Effector CD4-positive, alpha-beta T cell (primary cell): ENCODE measurements at places on chromosomes 5 and 9.

DNA sequence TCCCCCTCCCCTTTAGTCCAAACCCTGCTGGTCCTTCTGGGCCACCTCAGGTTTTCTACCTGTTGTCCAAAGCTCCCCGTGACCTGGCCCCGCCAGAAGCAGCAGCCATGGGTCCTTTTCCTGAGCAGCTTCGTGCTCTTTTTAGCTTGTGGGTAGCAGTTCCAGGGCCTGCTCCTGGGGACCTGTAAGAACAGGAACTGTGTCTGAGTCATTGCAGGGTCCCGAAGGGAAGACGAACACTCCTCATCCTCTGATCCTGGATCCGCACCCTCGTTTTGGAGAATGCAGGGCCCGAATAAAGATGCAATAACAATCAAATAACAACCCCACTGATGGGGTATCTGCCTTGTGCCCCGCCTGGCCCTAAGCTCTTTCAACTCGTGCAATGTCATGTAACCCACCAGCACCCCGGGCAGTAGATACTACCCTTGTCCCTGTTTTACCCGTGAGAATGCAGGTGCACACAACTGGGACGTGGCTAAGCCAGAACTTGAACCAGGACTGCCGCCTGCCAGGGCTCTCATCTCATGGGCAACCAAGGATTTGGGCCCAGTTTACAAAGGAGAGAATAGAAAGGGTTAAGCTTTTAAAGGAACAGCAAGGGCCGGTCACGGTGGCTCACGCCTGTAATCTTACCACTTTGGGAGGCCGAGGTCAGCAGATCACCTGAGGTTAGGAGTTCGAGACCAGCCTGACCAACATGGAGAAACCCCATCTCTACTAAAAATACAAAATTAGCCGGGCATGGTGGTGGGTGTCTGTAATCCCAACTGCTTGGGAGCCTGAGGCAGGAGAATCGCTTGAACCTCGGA is 33.2 kb downstream of the NEK6 start:
- DNase-seq: no peak

- no peak for DNase-seq
Measured at GRCh38 chr5:178117923-178118701, 4.8 kb downstream of the N4BP3 start.

DNA sequence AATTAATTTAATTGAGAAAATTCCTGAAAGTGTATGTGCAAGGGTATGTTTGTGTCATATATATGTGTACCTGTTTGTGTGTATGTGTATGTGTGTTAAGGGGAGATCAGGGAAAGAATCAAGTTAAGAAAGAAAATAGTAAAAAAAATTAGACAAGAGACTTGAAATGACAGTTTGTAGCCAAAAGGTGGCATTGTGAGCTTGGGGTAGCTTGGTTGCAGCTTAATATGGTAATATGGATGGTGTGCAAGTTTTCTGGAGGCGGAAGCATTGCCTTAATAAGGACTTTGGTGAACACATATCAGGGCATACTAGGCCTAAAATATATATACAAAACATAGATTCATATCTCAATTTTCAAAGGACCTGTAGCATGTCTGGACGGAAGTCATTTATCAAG is 129.9 kb downstream of the INSYN2B start:
- DNase-seq: no peak

DNA sequence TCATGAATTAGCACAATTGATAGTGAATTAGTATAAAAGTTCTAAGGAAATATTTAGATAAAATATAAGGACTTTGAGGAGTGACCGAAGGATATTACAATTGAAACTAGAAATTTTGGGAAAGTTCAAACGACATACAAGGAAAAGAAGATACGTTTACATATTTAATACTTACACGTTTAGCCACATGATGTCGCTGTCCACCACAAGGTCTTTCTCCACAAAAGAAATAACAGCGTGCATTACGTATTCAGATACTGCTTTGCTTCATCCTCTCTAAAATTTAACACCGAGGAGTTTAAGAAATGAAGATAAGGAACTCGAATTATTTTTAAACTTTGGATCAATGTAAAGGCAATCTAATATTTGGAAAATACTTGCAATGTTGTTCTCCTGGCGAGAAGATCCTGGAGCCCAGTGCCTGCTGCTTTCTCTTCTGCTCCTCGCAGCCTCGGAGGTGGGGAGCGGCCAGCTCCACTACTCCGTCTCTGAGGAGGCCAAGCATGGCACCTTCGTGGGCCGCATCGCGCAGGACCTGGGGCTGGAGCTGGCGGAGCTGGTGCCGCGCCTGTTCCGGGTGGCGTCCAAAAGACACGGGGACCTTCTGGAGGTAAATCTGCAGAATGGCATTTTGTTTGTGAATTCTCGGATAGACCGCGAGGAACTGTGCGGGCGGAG is at the start of gene PCDHA3:
TSS of gene PCDHA3 (plus strand) at position 242 of the 678 bp plus-strand sequence.
- no peak for DNase-seq

DNA sequence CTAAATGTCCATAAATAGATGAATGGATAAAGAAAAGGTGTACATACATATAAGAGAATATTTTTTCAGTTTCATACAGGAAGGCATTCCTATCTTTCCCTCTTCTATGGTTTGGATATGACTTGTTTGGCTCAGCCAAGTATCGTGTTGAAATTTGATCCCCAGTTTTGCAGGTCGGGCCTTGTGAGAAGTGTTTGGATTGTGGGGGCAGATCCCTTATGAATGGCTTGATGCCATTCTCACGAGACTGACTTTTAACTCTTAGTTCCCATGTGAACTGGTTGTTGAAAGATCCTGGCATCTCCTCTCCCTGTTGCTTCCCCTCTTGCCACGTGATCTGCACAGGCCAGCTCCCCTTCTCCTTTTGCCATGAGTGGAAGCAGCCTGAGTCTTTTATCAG is 421.1 kb upstream of the FTMT start:
- DNase-seq: no peak

DNA sequence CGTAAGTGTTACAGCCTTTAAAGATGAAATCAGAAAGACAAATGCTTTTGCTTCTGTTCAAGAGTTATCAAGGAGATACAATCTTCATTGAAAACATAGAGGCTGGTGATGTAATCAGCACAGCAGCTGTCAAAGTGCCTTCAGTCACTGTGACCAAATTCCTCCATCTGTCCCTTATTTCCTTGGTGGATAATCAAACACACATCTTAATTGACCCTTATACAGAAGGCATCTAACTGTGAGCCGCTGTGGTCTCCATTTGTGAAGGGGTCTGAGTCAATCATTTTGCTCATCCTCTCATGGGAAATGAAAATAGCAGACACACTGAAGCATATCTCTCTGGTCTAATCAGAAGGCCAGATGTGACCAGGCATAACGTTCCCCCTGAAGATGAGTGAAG is 130.1 kb upstream of the TLR4 start:
- no peak for DNase-seq

- no peak for DNase-seq
Measured at GRCh38 chr5:14270209-14270702, 127.1 kb downstream of the TRIO start.

DNA sequence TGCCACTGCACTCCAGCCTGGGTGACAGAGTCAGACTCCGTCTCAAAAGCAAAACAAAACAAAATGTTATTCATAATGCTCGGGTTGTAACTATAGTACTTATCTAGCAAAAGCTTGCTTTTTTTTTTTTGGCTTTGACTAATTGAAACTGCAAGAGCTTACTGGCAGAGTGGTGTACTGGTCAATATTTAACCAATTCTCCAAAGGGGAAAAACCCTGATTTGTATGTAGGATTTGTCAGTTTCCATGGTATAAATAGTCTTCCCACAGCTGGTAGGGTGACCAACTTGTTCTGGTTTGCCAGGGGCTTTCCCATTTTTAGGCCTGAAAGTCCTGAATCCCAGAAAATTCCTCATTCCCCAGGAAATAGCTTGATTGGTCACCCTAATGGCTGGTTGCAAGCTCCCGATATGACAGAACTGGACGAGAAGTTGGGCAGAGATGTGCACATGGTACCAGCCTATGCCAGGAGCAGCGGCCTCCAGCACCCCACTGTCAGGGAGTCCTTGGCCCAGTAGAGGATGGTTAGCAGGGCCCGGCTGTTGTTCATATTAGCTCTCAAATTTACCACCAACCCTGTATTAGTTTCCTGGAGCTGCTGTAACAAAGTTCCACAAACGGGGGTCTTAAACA is 58.0 kb downstream of the FXN start:
- no peak for DNase-seq

DNA sequence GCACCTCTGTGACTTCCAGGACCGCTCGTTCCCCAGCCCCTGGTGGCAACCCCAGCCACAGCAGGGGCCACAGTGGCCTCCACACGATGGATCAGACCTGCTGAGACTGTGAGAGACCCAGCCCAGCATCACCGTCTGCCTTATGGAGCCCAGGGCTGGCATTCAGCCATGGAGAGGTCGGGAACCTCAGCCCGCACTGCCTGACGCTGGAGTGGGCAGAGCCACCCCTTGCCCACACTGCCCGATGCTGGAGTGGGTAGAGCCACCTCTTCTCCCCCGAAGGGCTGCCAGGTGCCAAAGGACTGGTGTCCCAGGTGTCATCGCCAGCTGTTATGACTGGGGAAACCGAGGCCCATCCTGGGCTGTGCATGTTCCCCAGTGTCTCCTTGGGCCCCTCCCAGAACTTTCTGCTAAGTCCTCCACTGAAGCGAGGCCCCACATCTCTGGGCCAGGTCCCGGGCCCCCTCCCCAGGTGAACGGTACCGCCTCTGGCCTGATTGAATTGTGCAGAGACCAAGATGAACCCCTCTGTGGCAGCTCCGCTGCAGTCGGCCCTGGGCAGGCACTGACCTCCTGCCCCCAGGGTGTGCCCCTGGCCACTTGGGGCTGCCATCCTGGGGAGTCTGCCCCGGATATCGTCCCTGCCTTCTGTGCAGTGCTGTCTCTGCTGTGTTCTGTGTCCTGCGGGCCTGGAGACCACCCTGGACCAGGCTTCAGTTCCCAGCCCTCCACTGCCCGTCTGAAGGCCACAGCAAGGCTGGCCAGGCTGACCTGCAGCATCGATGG is 137.1 kb downstream of the ADAMTS2 start:
- DNase-seq: no peak

DNA sequence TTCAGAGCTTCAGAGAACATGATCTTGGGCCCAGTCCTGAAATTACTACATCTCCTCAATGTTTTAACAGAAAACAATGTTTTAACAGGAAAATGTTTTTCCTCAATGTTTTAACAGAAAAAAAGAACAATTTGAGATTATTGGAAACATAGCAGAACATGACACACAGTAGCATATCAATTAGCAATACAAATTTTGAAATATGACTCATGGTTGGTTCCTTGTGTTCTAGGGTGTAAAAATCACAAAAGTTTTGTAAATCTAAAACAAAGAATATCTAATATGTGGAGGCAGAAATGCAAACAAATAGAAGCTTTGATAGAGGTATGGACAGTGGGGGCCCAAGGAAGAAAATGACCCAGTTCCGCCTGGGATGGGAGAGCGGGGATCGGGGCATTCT is 22.8 kb upstream of the ARSB start:
- DNase-seq: no peak

DNA sequence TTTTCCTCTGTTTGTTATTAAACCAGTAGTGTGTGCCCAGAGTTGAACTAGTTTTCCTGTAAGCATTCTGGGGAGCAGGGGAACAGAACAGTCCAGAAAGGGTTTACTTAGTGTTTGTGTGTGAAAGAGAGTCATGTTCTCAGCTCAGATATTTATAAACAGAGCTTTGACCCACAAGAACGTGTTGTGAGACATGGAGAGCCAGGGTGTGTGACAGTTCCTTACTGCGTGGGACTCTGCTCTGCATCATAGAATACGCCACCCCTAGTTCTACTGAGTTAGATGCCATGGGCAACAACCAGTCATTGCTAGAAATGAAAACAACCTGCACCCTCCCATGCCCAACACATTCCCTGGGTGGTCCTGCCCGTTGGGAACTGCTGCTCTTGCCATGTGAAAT is 330.7 kb downstream of the NDUFS4 start:
- DNase-seq: no peak

- DNase-seq: no peak
Measured at GRCh38 chr9:104855807-104856206, 72.1 kb downstream of the ABCA1 start.

DNA sequence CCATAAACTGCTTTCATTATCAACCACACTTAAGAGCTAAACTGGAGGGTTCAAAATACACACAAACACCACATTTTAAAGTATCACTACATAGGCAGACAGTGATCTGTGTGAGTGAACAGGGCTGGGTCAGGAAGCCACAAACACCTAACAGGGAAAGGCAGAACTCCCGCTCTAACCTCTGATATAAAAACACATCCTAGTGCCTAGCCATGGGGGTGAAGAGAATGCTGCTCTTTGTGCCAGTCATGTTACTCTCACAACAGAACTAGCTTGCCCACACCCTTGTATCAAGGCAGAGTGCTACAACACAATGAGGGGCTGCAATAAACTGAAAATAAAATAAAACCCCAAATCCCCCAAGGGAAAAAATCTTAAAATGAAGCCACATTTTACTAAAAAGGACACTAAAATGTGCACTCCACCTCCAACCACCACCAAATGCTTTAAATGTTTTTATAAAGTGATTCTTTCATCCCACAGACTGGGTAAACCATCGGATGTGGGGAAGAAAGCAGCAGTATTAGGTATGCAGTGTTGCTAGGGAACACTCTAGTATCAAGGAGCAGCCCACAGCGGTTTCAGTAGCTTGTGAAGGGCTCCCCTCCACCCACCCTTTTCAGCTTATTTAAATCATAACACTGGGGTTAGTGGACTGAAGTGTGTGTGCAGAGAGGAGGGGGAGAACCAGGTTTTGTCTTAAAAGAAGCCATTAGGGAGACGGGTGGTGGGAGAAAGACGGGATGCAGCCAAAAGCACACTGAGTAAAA is 64.5 kb downstream of the TMEM161B start:
- peak; percentile 37 for DNase-seq

DNA sequence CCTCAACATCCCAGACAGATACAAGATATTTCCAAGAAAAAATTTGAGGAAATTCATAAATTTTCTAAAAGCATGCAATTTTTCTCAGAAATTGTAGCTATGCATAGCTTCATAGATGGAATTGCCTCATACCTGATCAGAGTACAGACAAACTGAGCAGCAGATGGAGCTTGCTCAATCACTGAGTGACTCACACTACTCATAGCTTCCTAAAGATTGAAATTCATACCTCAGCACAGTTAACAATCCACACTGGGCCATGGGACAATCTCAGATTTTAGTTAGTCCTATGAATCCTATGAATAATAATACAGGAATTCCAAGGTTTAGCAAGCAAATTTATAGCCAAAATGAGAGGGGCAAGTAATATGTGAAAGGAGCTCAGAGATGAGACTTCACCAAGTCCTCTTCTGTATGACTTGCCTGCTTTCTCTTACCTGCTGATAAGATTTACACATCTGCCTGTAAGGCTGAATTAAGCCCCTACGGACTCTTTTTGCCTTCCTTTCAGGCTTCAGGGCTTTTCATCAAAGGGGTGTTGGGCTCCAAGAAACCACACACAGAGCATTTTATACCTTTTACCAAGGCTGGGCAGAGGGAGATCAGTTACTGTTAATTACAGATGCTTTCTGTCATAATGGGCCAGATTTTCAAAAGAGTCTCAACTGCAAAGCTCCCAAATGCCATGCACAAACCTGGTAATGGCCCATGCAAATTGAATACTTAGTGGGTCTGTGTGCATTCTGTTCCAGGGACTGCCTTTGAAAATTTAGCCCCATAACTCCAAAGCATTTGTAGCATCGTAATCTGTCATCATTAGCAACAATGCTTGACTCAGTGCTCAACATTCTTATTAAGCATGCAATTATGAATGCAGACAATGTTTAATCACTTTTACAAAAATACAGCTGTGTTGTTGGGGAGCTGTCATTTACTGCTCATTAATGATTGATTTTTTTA is 439.3 kb downstream of the DTWD2 start:
- DNase-seq: no peak
